ENCODE measurements at places on chromosomes 4 and X.

- DNase-seq = no peak
Observed at GRCh38 chr4:23922541-23923111, 32.8 kb upstream of the PPARGC1A start.

DNA sequence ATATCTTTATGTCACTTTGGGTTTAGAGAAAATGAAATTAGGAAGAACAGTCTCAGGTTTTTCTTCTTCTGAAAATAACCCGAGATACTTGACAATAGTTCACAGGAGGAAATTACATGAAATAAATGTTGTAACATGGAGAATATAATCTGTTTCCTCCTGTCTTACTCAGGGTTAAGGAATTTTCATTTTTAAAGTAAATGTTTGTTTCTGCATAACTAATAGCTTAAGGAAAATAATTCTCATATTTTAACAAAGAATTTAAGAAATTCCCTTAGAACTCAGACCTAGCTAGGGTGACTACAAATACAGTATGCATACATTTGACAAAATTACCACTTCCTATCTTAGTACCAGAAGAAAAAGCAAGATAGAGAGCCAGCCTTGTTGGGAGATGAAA lies 17.2 kb upstream of the SPRY1 start:
- no peak for DNase-seq

DNA sequence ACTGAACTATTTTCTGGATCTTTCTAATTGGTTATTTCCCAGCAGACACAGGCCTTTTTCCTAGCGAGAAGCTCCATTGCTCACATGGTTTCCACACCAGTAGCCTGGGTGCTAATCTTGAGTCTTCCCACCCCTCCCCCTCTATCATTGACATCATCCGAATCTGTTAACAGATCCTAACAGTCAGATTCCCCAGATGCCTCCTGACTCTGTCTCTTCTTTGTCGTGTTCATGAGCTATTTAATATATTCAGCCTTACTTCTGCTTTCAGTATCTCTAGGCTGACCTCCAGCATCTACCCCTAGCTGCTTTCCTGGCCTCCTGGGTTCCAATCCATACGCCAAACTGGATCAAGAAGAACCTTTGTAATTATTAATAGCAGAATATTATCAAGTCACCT lies 85.0 kb downstream of the CLNK start:
- DNase-seq = no peak

GRCh38 chrX:38233891-38234667 lies 13.4 kb upstream of the SRPX start:
- no peak for DNase-seq

DNA sequence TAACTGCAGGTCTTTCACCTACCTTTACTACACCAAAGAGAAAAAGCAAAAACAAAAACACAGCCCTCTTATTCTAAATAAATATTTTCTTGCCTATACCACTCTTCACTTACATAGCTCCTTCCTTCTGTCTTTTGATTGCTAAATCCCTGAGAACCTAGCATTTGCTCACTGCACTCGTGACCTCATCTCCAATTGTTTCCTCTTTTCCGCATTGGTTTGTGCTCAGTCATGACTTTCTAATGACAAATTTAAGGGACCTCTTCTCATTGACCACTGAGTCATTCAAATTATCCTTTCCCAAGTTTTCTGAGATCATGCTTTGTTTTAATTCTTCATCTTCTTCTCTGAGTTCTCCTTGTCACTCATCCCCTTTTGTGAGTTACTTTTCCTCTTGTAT lies 1697.1 kb downstream of the STIM2 start:
- peak; percentile 4 for DNase-seq

DNA sequence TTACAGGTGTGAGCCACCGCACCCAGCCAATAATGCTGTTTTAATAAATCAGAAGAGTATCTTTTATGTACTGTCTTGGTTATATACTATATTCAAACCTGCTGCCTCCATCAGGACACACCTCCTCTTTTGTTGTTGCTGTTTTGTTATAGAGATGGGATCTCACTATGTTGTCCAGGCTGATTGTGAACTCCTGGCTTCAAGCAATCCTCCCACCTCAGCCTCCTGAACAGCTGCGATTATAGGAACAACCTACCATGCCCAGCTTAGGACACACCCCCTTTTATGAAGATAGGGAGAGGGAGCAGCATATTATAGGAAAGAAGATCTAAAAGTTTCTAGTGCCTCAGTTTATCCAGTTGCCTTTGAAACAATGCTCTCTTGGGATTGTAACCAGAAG lies 62.2 kb upstream of the RAB33B start:
- no peak for DNase-seq

GRCh38 chr4:84681486-84682274 lies 98.8 kb downstream of the CDS1 start:
- peak; percentile 85 for DNase-seq

DNA sequence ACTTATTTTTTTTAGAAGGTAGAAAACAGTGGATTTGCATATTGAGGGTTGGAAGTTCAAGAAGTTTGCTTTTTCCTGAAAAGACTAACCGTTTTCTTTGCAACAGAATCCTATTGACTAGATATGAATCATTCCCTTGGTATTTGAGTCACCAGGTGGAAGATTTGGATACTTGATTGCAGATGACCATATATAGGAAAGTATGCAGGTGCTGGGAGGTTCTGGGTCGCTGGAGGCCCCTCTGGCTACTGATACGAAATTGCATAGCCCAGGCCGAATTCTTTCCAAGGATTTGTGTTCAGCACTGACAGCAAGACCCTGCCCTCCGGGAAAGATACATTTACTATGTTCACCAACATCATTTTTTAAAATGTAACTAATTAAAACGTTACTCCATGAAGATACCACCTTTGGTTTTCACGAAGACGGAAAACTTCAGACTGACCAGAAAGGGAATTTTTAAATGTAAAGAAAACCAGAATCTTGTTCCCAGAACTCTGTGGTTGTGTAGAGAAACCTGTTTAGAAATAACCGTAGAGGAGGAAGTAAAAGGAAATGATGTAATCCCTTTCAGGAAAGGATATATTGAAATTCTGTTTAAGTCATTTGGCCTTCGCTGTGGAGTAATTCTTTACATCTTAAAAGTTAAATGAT lies 946 bp downstream of the ANXA3 start:
- DNase-seq = peak; percentile 77

DNA sequence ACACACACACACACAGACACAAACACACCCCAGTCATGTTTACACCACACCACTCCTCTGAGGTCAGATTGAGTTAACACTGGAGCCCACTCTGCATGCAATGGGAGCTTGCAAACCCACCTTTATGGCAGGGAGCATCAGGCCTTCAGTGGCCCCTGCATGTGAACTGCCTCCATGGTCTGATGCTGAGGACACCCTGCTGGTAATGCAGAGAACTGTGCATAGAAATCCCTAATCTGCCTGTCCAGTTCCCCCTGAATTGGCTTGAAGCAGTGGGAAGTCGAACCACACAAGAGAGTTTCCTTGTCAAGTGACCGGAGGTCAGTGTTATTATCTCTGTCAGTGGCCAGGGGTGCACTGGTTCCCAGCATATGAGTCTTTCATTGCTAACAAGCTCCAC lies 59.8 kb downstream of the ANOS1 start:
- DNase-seq = no peak

DNA sequence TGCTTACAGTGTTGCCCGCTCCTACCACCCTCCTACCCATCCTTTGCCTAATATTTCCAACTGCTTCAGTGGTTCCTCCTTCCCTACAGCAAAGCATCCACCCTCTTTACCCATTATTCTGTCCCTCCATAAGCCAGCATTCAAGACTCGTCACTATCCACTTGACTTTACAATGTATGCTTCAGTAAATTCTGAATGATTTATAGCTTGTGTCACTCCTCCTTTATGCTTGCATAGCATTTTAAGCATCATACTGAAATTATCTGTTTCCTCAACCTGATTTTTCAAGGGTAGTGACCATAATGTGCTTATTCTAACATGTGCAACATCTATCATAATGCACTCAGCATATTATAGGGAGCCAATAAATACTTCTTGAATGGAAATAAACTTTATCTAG lies 365.5 kb downstream of the RAB28 start:
- no peak for DNase-seq

DNA sequence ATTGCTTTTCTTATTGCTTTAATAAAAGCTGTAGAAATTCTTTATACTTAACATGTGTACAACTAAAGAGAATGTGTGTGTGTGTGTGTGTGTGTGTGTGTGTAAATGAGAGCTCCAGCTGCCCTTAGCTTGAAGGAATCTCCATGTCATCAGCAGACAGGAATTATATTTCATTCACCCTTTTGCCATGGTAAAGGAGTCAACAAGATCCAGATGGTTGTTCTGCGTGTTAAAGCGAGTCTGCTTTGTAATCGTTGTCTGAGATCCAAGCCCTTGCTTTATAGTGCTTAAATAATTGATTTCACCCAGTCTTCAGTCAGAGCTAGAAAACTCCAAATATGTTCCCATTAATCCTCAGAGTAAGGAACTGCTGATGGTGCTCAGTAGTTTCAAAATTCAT lies 285.5 kb downstream of the PDGFC start:
- no peak for DNase-seq

- DNase-seq = no peak
Observed at GRCh38 chr4:15964159-15964558, 1.2 kb upstream of the FGFBP2 start.

- peak; percentile 82 for DNase-seq
Observed at GRCh38 chr4:83548151-83548905, 12.4 kb downstream of the GPAT3 start.

DNA sequence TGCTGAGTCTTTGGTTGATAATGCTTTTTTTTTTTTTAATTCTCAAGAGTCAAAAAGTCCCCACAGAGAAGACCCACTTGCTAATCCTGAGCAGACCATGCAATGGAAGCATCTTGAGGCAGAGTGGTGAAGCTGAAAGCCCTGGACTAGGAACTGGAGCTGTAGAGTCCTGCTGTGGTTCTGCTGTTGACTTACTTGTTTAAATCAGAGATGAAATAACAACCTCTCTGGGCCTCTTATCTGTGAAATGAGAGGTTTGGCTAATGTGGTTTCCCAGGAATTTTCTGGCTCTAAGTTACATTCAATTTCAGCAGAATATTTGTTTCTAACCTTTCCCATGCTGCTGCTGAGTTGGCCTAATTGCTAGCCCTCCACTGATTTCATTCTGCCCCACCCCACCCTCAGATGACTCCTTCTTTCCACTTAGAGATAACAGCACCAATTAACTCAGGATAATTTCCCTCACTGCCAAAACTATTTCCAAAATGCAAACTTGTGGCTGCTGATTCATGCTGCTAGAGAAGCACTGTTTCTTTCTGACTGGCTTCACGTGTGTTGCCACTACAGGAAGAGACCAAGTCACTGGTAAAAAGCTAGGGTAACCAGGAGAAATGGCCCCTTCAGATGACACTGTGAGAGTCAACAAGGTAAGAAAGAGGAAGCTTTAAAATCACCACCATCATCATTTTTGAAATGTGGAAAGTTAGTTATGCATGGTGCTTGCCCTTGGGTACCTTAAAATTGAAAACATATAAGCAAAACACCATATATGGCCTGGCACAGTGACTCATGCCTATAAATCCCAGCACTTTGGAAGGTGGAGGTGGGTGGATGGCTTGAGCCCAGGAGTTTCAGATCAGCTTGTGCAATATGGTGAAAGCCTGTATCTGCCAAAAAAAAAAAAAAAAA lies 326.4 kb downstream of the DCHS2 start:
- no peak for DNase-seq

DNA sequence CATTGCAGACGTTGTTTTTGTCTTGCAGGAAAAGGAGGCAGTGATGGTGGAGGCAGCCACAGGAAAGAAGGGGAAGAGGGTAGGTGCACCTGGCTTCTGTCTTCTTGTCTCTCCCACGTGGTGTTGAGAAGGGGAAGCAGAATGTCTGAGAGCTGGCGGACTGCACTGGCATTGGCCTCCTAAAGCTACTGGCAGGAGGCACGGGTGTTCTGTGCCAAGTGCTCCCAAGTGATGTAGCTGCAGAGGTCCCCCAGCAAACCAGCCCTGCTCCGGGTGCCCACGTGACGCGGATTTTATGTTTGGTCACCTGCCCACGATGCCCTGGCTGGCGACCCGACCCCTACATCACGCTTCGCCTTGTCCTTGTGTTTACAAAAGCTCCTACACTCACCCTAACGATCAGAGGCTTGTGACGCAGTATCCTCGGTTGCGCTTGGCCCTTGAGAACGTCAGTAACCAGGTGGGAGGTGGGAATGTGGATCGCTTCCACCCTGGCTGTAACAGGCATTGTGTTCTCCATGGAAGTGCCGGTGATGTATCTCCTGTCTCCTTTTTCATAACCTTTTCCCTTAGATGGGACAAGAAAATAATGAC lies 28.5 kb upstream of the XG start:
- no peak for DNase-seq

GRCh38 chr4:613126-613525 lies 12.2 kb upstream of the PDE6B start:
- DNase-seq = no peak

- no peak for DNase-seq
Observed at GRCh38 chr4:87071401-87071800, 136.6 kb downstream of the AFF1 start.

DNA sequence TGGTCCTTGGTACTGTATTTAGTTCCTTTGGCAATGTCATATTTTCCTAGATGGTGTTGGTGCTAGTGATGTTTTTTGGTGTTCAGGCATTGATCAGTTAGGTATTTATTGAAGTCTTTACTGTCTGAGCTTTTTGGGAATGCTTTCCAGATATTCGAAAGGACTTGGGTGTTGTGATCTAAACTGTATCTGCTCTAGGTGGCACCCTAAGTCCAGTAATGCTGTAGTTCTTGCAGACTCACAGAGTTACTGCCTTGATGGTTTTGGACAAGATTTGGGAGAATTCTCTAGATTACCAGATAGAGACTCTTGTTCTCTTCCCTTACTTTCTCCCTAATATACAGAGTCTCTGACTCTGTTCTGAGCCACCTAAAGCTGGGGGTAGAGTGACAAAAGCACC lies 513.6 kb upstream of the PITX2 start:
- no peak for DNase-seq

- no peak for DNase-seq
Observed at GRCh38 chrX:56130436-56130835, 101.7 kb upstream of the KLF8 start.

- peak; percentile 95 for DNase-seq
Observed at GRCh38 chr4:184347251-184348239, 126.8 kb downstream of the IRF2 start.

- no peak for DNase-seq
Observed at GRCh38 chr4:6445403-6446129, 26.8 kb downstream of the PPP2R2C start.

GRCh38 chrX:136021160-136021559 lies 35.9 kb downstream of the SLC9A6 start:
- DNase-seq = no peak

DNA sequence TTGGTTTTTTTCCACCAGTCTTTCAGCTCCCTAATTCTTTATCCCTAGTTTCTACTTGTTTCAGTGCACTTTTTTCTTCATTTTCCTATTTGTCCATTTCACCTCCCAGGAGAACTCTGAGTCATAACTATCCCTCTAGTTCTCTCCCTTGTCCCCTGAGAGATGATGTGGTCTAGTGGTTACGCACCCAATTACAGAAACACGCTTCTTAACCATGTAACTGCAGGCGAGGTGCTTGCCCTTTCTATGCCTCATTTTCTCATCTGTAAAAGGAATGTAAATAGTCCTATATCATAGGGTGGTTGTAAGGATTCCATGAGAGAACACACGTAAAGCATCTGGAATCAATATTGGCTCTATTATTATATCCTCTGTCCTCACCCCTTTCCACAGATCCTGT lies 8.8 kb upstream of the GRPR start:
- DNase-seq = no peak

GRCh38 chr4:123555807-123556273 lies 159.2 kb downstream of the SPRY1 start:
- DNase-seq = no peak

- DNase-seq = no peak
Observed at GRCh38 chr4:1060121-1060520, 48.7 kb downstream of the FGFRL1 start.

GRCh38 chrX:110396735-110397134 lies 38.1 kb downstream of the RTL9 start:
- DNase-seq = no peak

- DNase-seq = no peak
Observed at GRCh38 chrX:9471571-9471985, 6.7 kb downstream of the TBL1X start.
